ENCODE measurements at places on chromosomes 3 and 15.

DNA sequence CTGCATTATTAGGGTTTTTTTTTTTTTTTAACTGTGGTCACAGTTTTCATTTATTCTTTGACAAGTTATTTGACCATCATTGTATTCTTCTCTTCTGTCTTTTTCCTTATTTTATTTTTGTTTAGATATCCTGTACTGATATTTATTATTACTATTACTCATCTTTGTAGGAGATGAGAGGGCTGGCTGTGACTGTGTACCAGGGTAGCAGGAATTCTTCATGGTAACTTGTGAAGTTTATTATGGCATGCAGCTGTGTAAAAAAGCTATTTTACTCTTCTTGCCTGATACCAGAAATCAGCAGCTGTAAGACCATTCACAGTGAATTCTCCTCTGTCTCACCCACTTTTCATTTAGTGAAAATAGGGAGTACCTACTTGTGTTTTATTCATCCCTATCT is 44.5 kb downstream of the ATP6V1A start:
- no peak for DNase-seq

GRCh38 chr3:169772305-169772896 is 795 bp upstream of the MYNN start:
- DNase-seq, result peak; percentile 91

DNA sequence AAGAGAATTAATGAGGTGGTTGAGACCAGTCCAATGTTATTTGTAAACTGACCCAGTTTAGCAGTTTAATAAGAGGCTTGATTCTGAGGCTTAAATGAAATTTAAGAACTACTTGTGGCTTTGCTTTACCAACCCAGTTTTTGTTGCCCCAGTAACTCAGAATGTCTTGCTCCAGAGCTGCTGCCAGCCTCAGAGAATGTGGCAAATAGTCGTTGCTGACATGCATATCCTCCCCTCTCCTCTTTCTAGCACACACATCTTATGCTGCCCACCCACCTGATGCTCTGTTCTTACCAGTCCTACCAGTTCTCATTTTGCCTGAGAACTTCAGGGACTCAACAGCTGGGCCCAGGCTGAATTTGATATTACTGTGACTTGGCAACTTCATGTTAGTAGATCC is 92.4 kb upstream of the TSC22D2 start:
- DNase-seq, result no peak

- DNase-seq, result no peak
Measured at GRCh38 chr3:71763426-71763825, 9.8 kb downstream of the GPR27 start.

- no peak for DNase-seq
Measured at GRCh38 chr3:536417-536813, 339.9 kb downstream of the CHL1 start.

DNA sequence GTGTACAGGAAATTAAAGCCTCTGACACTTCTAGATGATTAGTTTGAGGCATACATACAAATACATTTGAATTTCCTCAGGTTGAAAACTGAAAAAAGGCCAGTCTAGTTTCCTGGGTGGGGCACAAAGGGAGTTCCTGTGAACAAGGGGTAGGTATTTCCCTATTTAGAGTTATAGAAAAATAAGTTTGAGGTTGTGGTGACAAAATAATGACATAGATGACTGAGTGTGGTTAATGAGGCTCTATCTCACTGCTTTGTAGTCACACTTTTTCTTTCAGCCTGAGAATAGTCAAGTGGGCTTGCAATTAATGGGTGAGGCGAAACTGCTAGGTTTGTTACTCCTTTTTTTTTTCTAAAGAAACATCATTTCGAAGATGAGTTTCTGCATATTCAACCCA is 4.3 kb downstream of the SLCO3A1 start:
- DNase-seq, result no peak

- DNase-seq, result no peak
Measured at GRCh38 chr3:55013145-55013925, 85.5 kb upstream of the LRTM1 start.

- no peak for DNase-seq
Measured at GRCh38 chr3:154224866-154225265, 99.4 kb downstream of the DHX36 start.

DNA sequence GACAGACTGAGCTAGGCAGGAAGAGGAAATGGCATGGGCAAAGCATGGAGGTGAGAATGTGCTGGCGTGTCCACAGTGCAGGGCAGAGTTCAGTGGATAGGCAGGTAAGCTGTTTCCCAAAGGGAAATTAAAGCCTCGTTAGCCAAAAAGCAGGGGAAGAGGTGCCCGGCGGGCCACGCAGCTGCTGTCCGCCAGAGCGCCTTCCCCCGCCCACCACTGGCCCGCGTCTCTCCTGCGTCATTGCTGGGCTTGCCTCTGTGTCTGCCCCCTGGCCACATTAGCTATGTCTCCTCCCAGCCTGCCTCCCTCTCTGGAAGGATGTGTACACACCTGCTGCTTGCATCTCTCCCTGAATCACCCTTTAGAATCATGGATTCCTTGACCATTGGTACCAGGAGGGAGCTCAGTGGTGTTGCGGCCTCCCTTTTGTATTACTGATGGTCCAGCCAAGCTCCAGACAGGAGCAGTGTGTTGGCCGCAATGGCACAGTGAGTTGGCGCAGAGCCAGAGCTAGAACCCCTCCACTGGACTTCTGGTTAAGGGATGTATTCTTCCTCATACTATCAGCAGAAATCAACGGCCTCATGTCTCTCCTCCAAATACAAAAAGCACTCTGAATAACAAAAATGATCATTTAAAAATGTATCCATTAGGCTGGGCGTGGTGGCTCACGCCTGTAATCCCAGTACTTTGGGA is 26.6 kb downstream of the SLC28A1 start:
- DNase-seq, result peak; percentile 83

- DNase-seq, result no peak
Measured at GRCh38 chr15:74782259-74783071, 585 bp downstream of the CSK start.

DNA sequence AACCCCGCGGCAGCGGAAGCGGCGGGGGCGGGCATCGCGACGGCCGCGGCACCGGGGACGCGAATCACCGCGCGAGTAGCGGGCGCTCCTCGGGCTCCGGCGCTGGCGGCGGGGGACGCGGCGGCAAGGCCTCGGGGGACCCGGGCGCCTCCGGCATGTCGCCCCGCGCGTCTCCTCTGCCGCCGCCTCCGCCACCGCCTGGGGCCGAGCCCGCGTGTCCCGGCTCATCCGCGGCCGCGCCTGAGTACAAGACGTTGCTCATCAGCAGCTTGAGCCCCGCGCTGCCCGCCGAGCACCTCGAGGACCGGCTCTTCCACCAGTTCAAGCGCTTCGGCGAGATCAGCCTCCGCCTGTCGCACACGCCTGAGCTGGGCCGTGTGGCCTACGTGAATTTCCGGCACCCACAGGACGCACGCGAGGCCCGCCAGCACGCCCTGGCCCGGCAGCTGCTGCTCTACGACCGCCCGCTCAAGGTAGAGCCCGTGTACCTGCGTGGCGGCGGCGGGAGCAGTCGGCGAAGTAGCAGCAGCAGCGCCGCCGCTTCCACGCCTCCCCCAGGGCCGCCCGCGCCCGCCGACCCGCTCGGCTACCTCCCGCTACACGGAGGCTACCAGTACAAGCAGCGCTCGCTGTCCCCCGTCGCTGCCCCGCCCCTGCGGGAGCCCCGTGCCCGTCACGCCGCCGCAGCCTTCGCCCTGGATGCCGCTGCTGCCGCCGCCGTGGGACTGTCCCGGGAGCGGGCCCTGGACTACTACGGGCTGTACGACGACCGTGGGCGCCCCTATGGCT is 675 bp downstream of the RBM15B start:
- DNase-seq, result no peak

DNA sequence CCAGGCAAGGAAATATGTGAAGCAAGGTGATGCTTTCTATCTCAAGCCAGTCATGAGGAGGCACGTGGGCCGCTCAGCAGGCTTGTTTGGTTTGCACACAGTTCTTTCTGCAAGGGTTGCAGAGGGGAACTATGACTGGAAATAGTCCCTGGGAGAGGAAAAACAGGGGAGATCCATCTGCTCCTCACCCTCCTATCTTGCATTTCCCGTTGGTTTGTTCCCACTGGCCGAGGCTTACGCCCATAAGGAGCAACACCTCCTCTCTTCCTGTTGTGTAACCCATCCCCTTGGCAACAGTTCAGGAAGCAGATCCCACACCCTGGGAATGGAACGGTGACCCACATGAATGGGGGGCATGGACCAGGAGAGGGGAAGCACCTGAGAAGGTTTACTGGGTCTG is 72.1 kb upstream of the MAGI1 start:
- DNase-seq, result no peak

- no peak for DNase-seq
Measured at GRCh38 chr3:106428565-106428994, 559.8 kb upstream of the CBLB start.

- DNase-seq, result no peak
Measured at GRCh38 chr3:78176869-78177268, 1137.0 kb downstream of the ROBO2 start.

GRCh38 chr3:18667552-18667951 is 242.4 kb upstream of the SATB1 start:
- no peak for DNase-seq

GRCh38 chr3:140911822-140912221 is 29.8 kb upstream of the SLC25A36 start:
- DNase-seq, result peak; percentile 37

GRCh38 chr3:107117922-107118536 is 259.2 kb upstream of the CCDC54 start:
- DNase-seq, result no peak

GRCh38 chr15:83435202-83435601 is 11.9 kb upstream of the SH3GL3 start:
- DNase-seq, result no peak

DNA sequence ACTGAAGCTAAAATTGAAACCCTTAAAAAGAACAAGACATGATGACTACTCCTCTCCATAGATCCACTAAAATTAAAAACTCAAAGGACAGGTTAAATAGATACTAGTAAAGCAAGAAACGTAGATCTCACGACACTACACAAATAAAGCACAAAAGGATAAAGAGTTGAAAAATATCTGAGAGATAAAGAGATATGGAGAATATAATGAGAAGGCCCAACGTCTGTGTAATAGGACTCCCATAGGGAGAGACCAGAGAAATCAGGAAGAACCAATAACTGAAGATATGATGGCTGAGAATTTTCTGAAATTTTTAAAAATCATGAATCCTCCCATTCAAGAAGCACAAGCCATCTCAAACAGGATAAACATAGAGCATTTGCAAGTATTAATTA is 45.6 kb upstream of the PRICKLE2 start:
- no peak for DNase-seq

- no peak for DNase-seq
Measured at GRCh38 chr3:49512781-49513355, 41.4 kb upstream of the BSN start.

GRCh38 chr3:125045965-125046364 is 9.8 kb downstream of the HEG1 start:
- no peak for DNase-seq

DNA sequence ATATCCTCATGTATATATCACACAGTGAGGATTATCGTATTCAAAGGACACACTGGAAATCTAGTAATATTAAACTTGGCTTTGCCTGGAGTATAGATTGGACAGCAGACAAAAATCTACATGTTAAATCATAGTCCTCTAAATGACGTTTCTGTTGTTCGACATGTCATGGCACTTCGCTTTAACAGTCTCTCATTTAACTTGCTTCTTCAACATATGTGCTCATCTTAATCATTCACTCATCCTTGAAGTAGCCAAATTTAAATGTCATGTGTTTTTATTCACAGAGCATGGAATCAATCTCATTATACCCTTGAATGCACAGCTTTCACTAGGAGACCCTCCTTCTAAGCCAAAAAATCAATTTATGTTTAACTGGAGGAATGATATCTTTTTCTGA is 417.0 kb upstream of the CNTN6 start:
- DNase-seq, result no peak

- no peak for DNase-seq
Measured at GRCh38 chr3:124207873-124208485, 216.1 kb upstream of the ROPN1 start.

- no peak for DNase-seq
Measured at GRCh38 chr3:124558991-124559845, 171.0 kb upstream of the UMPS start.

DNA sequence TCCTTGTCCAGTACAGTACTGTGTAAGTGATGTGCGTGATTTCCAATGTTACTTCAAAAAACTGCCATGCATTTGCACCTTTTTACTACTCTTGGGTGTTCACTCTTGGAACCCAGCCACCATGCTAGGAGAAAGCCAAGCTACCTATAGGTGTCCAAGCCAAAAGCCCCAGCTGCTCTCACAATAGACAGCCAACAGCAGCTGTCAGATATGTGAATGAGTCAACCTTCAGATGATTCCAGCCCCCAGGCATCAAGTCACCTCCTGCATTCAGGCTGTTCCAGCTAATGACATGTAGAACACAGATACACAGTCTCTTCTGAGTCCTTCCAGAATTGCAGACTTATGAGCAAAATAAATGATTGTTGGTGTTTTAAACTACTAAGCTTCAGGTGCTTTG is 417.7 kb upstream of the TGFBR2 start:
- peak; percentile 40 for DNase-seq

DNA sequence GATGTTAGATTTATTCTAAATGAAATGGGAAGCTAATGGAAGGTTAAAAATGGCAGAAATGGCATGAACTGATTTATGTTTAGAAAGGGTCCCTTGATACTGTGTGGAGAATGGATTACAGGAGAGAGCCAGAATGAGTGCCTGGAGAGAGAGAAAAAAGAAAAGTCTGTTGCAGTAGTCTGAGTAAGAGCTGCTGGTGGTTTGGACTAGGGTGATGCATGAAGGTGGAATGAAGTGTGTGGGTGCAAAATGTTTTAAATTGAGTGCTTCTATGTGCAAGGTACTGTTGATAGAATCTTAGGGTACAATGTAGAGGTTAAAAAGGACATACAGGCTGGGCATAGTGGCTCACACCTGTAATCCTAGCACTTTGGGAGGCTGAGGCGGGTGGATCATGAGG is 11.4 kb upstream of the MGA start:
- no peak for DNase-seq

GRCh38 chr3:143559296-143559695 is 289.0 kb downstream of the SLC9A9 start:
- no peak for DNase-seq

GRCh38 chr15:99717161-99718009 is 15.9 kb downstream of the LYSMD4 start:
- no peak for DNase-seq

DNA sequence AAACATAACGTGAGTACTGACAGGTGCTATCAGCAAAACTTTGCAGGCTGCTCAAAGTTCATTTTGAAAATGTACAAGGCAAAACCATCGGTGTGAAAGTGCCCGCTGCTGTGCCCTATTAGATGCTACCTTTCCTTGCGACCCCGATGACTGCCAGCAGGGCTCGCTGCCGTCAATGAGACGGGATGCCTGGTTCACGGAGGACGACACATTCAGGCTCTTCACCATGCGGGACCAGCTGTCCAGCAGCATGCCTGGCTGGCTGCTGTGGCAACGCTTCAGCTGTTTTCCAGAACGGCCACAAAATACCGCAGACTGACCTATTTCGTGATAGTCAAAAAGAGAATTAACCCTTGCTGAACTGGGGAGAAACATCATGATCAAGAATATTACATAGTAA is 92.7 kb upstream of the OCA2 start:
- no peak for DNase-seq
